ENCODE measurements at places on chromosomes 3 and 15. TPM values are rescaled to one million over a fixed set of nuclear protein-coding genes. Genes with fewer than 3 reads are reported as not detected.

Gene ZNF620
- 2.8 TPM for total RNA-seq

Gene APEH
- 87.7 TPM for total RNA-seq

Gene FANCI
- total RNA-seq, result 30.9 TPM

Gene CXCR6
- not detected for total RNA-seq

Gene SLC22A13
- total RNA-seq, result 0.16 TPM

Gene DAZL
- not detected for total RNA-seq

Gene HRG
- not detected for total RNA-seq

Gene NR2E3
- 0.50 TPM for total RNA-seq

Gene ROBO2
- total RNA-seq, result under 0.01 TPM

Gene IGSF10
- 0.06 TPM for total RNA-seq
